Ascending aorta (tissue), 2 donors: ENCODE measurements at places on chromosomes 1 and 21. TPM values are rescaled to one million over a fixed set of nuclear protein-coding genes. Genes with fewer than 3 reads are reported as not detected.
A peak's percentile ranks its signal among the peaks of the same experiment; 100 is the strongest.

Gene CFHR1
- total RNA-seq = 16.0 TPM

Gene C1QC
- 350 TPM for total RNA-seq

Gene PPP1R8
- total RNA-seq = 7.1 TPM

Gene LYPD8
- total RNA-seq = not detected

Gene SYCP1
- total RNA-seq = not detected

Gene HIVEP3
- total RNA-seq = 0.32 TPM

Gene COL11A1
- not detected for total RNA-seq

DNA sequence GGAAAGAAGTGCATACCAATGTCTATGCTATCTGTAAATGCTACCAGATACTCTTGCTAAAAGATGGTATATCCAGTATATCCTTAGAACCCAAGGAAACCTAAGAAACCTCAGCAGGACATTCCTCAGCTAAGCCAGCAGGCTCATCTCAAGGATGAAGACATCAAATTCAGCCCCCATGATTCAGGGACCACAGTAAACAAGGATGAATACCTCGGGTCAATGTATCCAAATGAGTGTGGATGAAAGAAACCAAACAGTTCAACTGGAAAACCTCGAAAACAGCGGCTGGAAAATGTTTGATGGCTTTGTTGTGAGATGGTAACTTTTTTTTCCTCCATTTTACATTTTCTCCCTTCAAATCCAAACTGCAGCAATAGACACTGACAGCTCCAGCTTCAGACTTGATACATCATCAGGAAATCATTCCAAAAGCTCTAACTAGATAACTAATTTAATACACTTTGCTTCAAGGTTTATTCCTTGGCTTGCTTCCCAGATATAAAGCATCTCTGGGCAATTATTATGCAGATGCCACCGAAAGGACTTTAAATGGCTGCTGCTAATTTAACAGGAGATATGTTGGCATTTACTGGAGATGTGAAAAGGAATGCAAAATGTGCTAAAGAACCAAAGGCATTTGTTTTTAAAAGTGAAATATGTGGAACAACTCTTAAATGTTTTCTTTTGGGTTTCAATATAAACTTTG, 73.6 kb downstream of the SMYD2 start:
- peaks cover 36% of the 10 kb centered on the region for H3K36me3 ChIP-seq
- no peak overlapping the region for H3K4me3 ChIP-seq
- no peaks in the 10 kb centered on the region for H3K4me1 ChIP-seq
- no peaks in the 10 kb centered on the region for H3K27me3 ChIP-seq
- H3K27ac ChIP-seq = no peak overlapping the region

GRCh38 chr1:82160903-82161302, 360.2 kb downstream of the ADGRL2 start:
- no peak overlapping the region for H3K27ac ChIP-seq
- no peaks in the 10 kb centered on the region for H3K36me3 ChIP-seq
- no peak overlapping the region for H3K4me3 ChIP-seq

DNA sequence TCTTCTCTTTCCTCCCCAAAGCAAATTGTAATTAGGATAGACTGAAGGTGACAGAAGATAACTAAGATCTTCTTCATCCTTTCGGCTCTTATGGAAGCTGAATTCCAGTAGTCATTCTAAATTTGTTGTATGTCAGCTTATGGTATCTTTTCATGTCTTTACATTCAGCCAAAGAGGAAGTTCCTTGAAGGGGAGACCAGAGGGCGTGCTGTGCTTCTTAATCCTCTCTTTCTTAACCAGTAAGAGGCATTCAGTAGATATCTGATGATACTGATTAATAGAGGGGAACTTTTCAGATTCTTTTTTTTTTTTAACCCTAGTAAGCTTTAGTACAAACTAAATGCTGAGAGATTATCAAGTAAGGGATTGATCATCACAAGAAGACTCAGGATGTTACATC, 102.3 kb downstream of the OSBPL9 start:
- no peaks in the 10 kb centered on the region for H3K4me1 ChIP-seq
- no peak overlapping the region for H3K4me3 ChIP-seq
- DNase-seq = no peak
- no peaks in the 10 kb centered on the region for H3K27me3 ChIP-seq

- H3K27me3 ChIP-seq = no peaks in the 10 kb centered on the region
- no peak overlapping the region for H3K4me3 ChIP-seq
- H3K4me1 ChIP-seq = no peaks in the 10 kb centered on the region
Measured at GRCh38 chr1:163361123-163361934, 39.6 kb downstream of the NUF2 start.

DNA sequence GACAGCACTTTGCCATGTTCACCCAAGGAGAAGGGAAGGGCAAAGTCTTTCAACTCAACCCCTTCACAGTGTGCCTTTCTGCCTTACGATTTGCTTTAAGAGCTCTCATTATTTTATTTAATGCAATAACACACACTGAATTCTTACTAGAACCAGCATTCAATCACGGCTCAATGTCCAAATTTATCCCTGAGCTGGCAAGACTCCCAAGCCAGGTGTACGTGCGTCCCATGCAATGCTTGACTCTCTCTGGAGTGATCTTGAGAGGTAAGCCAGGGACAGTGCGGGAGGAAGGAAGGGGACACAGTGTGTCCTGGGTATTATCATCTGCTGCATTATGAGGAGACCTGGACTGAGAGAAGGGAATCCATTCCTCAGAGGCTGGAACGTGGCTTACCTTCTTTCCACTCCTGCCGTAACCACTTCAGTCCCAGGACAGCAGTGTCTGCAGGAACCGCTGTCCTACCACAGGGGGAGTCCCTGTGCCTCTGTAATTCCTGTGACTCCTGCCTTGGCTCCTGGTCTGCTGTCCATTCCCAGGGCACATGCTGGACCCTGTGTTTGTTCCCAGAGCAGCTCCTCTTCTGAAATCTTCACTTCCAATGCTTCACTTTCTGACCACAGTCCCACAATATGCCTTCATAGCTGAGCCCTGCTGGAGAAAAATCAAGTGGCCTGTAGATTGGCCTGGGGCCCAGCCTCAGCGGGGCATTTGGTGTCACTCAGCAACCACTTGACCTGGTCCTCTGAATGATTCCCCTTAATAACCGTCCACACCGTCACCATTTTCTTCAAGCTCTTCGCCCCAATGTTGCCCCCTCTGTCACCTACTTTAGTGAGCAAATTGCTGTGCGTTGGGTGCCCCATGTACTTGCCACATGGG, 28.6 kb upstream of the STUM start:
- H3K27me3 ChIP-seq = no peaks in the 10 kb centered on the region
- DNase-seq = no peak
- no peak overlapping the region for H3K27ac ChIP-seq
- no peaks in the 10 kb centered on the region for H3K36me3 ChIP-seq

DNA sequence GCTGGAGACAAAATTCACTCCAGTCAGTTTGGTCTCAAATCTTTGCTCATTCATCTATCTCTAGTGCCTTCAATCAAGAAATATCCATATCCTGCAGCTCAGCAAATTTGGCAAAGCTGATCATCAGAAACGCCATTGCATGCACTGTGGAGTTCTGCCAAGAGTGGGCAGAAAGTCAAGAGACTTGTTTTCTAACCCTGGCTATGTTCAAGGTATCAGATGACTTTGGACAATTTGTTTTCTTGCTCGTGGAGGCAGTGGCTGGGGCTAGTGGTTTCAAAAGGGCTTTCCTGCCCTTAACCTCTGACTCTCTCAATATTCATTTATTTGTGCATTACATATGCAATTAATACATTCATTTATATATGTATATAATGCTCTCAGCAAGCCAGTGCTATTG, 12.8 kb upstream of the LRRC52 start:
- H3K36me3 ChIP-seq = no peaks in the 10 kb centered on the region
- H3K27me3 ChIP-seq = no peaks in the 10 kb centered on the region
- no peak overlapping the region for H3K27ac ChIP-seq
- no peak for DNase-seq
- H3K4me1 ChIP-seq = no peaks in the 10 kb centered on the region
- H3K4me3 ChIP-seq = no peak overlapping the region

DNA sequence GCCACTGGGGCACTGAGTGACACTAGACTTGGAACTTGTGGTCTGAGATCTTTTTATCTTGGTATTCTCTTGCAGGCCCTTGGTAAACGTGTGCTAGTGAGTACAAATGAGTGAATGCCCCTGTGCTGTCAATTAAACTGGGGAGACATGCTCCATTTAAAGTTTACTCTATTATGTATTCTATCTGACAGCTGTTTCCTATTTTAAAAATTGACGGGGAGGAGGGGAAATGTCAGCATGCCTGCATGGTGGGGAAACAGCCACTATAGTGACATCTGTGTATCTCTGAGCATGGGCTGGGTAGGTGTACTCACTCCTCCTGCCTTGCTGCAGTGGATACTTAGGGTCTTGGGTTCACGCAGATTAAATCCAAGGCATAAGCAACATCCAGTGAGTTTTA, 59.0 kb upstream of the IKBKE start:
- H3K4me3 ChIP-seq = no peak overlapping the region
- no peaks in the 10 kb centered on the region for H3K27me3 ChIP-seq
- no peaks in the 10 kb centered on the region for H3K4me1 ChIP-seq
- DNase-seq = no peak
- peaks cover 2% of the 10 kb centered on the region for H3K36me3 ChIP-seq

GRCh38 chr1:170461291-170461747, 70.6 kb upstream of the GORAB start:
- H3K27ac ChIP-seq = no peak overlapping the region
- no peaks in the 10 kb centered on the region for H3K4me1 ChIP-seq
- H3K4me3 ChIP-seq = no peak overlapping the region

DNA sequence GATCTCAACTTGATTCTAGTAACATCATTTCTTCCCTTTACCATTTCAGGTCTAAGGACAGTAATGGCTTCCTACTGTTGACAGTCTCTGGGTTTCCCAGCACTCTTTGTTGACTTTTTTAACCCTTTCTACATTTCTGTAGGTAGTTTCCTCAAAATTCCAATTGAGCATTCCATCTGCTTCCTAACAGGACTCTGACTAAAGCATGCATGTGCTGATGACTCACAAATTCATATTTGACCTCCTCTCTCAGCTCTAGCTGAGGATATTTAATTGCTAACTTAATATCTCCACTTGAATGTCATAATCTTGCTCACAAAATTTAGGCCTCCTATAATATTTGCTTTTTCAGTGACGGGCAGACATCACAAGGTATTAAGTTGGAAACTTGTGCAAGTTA, 93.3 kb upstream of the ZNHIT6 start:
- no peaks in the 10 kb centered on the region for H3K36me3 ChIP-seq
- no peak overlapping the region for H3K4me3 ChIP-seq
- no peaks in the 10 kb centered on the region for H3K4me1 ChIP-seq
- H3K27ac ChIP-seq = no peak overlapping the region

DNA sequence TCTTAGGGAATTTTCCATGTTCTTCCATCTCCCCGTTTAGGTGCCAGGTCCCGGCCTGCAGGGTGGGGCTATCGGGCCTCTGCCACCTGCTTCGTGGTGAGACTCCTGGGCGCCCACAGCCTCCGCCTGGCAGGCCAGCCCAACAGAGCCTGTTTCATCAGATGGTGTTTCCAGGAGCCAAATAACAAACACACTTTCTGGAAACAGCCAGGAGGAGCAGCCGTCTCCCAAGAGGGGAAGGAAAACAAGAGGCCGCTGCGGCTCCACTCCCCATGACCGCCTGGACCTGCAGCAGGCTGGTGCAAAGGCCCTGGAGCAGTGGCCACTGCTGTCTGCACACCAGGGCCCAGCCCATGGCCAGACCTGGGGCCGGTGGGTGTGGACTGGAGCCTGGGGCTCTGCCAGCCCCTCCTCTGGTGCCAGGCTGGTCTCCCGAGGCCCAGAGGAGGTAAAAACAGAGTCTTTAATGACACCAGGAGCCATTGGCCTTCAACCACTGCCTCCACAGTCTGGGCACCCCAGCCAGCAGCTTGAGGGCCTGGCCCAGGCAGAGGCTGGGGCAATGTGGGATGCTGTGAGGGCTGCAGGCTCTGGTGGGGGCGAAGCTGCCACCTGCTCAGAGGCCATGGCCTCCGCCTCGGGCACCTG, 55.0 kb downstream of the SLX9 start:
- no peak overlapping the region for H3K4me3 ChIP-seq
- H3K27me3 ChIP-seq = no peaks in the 10 kb centered on the region
- peak overlapping the region; percentile 68 for H3K27ac ChIP-seq
- DNase-seq = no peak

- H3K4me3 ChIP-seq = no peak overlapping the region
- peaks cover 3% of the 10 kb centered on the region for H3K4me1 ChIP-seq
- H3K27ac ChIP-seq = no peak overlapping the region
- H3K27me3 ChIP-seq = no peaks in the 10 kb centered on the region
Measured at GRCh38 chr1:94676686-94677085, 135.1 kb upstream of the F3 start.

GRCh38 chr1:116716391-116716790, 37.8 kb upstream of the CD2 start:
- H3K4me1 ChIP-seq = no peaks in the 10 kb centered on the region
- H3K4me3 ChIP-seq = no peak overlapping the region
- DNase-seq = no peak

- DNase-seq = no peak
- no peaks in the 10 kb centered on the region for H3K36me3 ChIP-seq
- H3K27ac ChIP-seq = no peak overlapping the region
- H3K4me3 ChIP-seq = no peak overlapping the region
- H3K4me1 ChIP-seq = no peaks in the 10 kb centered on the region
- H3K27me3 ChIP-seq = no peaks in the 10 kb centered on the region
Measured at GRCh38 chr1:222334026-222334680, 213.8 kb downstream of the HHIPL2 start.

DNA sequence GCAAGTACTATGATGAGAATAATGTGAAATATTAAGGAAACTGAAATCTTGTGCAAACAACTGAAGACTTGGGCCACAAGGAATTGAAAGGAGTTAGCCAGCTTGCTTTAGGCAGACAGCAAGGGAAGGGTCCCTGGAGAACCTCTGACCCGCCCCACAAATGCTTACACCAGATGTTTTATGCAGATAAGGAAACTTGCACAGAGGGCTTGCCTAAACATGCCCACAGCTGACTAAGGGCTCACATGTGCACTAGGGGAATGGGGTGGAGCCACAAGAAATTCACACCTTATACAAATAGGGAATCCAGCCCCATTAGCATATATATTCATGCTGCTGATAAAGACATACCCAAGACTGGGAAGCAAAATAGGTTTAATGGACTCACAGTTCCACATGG, 86.1 kb upstream of the CYYR1 start:
- H3K4me1 ChIP-seq = no peaks in the 10 kb centered on the region
- no peak overlapping the region for H3K4me3 ChIP-seq
- H3K36me3 ChIP-seq = no peaks in the 10 kb centered on the region
- H3K27ac ChIP-seq = no peak overlapping the region
- no peaks in the 10 kb centered on the region for H3K27me3 ChIP-seq
